ENCODE measurements at places on chromosomes 7 and 10.

DNA sequence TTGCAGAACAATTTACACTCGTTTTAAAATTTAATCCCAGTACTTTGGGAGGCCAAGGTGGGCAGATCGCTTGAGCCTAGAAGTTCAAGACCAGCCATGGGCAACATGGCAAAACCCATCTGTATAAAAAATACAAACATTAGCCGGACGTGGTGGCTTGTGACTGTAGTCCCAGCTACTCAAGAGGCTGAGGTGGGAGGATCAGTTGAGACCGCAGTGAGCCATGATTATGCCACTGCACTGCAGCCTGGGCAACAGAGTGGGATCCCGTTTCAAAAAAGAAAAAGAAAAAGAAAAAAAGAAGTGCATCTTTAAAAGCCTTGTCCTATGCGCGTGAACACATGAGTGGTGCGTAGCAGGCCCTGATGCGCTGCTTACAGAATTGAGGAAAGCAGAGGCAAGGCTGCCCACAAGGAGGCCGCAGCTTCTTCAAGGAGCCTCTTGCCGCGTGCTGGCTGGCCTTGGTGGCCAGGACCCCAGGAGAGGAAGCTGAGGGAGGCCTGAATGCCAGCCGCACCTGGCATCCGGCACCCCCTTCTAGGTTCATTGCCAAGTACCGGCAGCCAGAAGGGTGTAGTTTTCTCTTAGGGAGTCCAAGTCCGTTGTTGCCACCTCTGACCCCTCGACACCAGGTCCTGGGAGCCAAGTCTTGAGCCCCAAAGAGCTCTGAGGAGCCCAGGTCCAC is 124.5 kb downstream of the UBE2H start:
- no peak for DNase-seq

DNA sequence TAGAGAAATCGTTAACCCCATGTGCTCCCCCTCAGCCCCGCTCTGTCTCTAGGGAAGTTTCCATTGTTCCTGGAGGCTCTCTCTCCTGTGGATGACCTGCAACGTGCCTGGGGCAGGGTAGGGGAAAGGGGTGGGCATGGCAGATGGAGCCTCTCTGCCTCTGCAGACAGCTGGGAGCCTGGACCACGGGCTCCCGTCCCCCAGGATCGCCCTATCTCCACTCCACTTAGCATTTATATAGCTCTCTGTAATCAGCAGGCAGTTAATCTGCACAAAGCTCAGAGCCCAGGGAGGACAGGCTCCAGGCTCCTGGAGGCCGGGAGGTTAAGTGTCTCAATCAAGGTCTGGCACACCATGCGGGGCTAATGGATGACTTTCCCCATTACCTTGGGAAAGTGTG is 369.7 kb downstream of the PLXNA4 start:
- no peak for DNase-seq

GRCh38 chr7:45646207-45646821 is 72.1 kb downstream of the ADCY1 start:
- DNase-seq, result no peak

DNA sequence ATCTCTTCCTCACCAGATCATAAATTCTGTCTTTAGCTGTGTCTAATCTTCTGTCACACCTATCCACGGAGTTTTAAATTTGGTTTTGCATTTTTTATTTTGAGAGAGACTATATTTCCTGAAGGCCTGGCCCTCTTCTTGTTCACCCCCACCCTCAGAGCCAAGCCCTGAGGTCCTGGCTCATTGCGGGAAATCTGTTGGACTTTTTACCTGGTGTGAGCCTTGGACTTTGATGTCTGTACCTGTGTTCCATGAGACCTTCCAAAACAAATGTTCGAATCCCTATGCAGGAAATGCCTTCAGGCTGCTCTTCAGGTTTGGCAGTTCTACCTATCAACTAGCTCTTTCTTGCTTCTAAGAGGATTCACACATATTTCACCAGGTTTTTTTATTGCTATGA is 175.2 kb upstream of the GRB10 start:
- DNase-seq, result no peak

DNA sequence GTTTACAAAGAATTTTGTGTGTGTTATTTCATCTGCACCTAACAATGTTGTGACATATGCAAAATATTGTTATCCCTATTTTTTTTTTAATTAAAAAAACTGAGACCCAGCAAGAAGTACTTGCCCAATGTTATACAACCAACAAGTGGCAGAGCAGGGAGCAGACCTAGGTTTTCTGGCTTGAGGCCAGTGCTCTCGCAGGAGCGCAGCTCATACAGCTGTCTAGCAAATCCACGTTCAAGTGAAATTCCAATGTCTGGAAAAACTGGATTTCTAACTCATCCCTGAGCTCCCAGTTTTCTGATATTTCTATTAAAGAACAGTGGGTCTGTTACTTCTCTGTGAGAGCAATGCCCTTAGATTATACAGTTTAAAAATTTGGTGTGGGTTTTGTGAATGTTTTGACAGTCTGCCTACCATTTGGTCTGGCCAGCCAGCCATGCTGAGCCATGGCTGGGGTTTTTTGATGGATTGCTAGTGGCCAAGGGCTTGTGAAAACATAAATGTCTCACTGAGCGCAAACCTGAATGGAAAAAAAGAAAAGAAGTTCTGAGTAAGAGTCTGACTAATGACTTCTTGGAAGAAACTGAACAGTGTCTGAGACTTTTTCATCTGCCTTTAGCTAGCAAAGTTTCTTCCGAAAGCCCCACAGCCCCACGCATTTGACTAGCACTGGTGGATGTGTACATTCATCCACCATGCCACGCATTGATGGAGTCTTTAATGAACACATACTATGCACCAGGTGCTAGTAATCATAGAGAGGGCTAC is 15.4 kb upstream of the PRF1 start:
- no peak for DNase-seq

- no peak for DNase-seq
These were observed 371.7 kb upstream of the NRP1 start for GRCh38 chr10:33706191-33706590.

DNA sequence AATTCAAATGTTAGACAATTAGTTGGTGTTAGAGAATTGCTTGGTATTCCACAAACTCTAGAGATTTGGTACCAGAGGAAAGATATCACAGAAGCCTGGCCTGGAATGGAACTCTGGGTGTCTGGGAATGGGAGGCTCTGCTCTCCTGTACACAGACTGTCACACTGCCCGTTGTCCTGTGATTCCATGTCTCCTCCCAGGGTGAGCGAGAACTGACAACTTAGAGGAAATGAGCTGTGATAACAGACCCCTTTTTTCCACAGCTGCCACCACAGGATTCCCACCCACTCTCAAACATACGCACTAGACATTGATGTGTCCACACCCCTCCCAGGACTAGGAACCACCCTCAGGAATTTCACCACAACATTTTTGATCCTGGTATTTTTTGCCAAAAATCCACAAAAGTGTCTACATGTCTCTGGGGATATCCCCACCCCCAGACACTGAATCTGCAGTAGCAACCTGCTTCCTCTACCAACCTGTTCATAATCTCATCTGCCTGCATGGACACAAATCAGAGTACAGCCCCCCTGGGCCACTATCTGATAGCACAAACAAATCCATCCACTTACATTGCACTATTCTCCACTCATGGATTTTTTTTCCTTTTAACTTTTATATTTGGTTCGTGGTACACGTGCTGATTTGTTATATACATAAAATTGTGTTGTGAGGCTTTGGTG is 4.7 kb downstream of the ZNF273 start:
- DNase-seq, result no peak

- no peak for DNase-seq
These were observed 24.0 kb downstream of the POR start for GRCh38 chr7:75938921-75939320.

GRCh38 chr7:42869131-42870020 is 42.5 kb downstream of the C7orf25 start:
- peak; percentile 61 for DNase-seq

DNA sequence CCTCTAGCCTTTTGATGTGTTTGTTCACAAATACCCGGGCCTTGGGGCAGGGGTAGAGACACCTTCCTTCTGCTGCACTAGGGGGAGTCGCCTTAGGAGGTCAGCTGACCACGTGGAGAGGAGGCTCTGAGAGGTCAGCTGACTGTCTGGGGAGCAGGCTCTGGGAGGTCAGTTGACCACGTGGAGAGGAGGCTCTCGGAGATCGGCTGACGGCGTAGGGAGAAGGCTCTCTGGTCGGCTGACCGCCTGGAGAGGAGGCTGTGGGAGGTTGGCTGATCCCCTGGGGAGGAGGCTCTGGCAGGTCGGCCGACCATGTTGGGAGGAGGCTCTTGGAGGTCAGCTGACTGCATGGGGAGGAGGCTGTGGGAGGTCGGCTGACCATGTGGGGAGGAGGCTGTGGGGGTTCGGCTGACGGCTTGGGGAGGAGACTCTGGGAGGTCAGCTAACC is 59.6 kb upstream of the LYZL1 start:
- DNase-seq, result no peak

Measured in T-helper 2 cell (primary cell).